ENCODE measurements at places on chromosomes 12 and 14. TPM values are rescaled to one million over a fixed set of nuclear protein-coding genes. Genes with fewer than 3 reads are reported as not detected.

GRCh38 chr14:50083467-50084337, 32.7 kb downstream of the VCPKMT start:
- DNase-seq, result no peak

GRCh38 chr12:89980236-89980635, 271.6 kb upstream of the ATP2B1 start:
- no peak for DNase-seq

DNA sequence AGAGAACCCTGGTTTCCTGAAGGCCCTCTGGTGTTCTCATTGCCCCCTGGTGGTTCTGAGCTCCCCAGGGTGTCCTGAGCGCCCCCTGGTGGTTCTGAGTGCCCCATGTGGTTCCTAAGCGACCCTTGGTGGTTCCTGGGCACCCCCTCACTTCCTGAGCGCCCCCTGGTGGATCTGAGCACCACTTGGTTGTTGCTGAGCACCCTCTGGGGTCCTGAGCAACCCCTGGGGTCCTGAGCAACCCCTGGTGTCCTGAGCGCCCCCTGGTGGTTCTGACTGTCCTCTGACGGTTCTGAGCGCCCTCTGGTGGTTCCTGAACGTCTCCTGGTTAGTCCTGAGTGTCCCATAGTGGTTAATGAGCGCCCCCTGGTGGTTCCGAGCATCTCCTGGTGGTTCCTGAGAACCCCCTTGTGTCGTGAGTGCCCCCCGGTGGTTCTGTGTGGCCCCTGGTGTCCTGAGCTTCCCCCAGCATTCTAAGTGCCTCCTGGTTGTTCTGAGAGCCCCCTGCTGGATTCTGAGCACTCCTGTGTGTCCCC, 568.3 kb downstream of the TMEM121 start:
- no peak for DNase-seq

- no peak for DNase-seq
Observed at GRCh38 chr12:15276088-15276698, 46.1 kb upstream of the PTPRO start.

- DNase-seq, result no peak
Observed at GRCh38 chr14:105446971-105447370, 27.3 kb downstream of the MTA1 start.

DNA sequence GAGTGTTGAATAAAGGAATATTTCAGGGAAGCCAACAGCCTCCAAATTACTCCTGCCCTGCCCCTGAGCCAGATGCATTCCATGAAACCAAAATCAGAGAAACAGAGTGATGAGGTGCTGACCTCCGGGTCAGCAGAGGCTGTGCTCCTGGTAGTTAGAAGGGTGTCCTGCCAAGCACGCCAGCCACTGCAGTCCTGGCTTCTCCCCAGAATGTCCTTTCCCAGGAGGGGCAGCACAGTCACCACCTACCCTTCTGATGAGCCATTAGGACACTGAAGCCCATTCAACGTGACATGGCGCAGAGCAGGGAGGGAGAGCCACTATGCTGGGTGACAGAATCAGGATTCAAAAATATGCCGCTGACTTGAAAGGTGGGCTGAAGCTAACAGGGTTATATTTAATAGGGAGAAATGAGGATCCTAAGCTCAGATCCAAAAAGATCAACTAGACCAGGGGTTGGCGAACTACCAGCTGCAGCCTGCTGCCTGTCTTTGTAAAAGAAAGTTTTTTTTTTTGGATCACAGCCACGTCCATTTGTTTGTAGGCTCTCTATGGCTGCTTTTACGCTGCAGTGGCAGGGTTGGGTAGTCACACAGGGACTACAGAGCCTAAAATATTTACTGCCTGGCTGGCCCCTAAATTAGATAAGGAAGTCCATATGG, 34.5 kb upstream of the PLEK2 start:
- DNase-seq, result no peak

GRCh38 chr12:74899031-74899829, 310.4 kb downstream of the KCNC2 start:
- no peak for DNase-seq

DNA sequence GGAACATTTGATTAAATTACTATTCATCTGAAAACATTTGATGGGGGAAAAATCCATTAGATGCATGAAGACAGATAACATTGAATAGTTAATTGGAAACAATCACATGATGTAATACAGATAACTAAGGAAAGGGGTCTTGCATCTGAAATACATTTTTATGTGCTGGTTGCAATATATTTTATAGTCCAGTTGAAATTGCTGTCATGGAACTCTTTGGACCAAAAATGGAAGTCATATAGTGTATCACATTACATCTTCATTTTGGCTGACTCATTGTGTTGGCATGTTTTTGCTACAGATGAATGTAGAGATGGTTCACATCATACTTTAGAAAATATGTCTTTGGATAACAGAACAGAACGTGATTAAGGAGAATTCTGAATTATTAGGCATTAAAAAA, 43.0 kb upstream of the GNPNAT1 start:
- no peak for DNase-seq

DNA sequence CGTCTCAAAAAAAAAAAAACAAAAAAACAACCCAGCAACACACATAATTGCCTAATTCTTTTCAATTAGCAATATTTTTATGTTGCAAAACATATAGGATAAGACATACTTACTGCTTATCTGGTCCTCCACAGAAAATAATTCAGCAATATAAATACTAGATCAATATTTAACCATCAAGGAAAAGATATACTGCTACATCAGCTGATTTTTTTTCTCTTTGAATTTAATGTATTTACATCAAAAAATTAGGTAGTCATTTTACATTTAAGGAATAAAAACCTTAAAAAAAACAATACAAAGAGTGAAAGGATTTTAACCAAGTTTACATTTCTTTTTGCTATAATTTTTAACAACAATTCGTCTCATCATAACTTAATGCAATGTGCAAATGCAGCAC, 28.1 kb downstream of the SPTSSA start:
- no peak for DNase-seq

DNA sequence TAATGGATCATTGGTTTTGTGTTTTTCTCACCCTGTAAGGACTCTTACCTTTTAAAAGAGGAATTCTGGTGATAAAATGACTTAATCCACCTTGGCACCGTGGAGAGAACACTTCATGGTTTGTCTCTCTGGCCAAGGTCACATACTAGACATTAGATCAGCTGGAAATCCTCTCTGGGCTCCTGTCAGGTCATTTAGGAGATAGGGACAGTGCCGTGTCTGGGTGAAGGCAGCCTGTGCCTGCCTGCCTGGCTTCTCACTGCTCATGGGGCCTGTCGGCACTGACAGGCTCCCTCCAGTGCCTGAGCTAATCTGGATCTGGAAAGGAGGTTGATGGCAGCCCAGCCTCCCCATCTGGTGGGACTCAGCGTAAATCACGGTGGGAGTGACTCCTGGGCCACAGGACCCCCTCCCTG, 5.7 kb downstream of the CRADD start:
- DNase-seq, result no peak

DNA sequence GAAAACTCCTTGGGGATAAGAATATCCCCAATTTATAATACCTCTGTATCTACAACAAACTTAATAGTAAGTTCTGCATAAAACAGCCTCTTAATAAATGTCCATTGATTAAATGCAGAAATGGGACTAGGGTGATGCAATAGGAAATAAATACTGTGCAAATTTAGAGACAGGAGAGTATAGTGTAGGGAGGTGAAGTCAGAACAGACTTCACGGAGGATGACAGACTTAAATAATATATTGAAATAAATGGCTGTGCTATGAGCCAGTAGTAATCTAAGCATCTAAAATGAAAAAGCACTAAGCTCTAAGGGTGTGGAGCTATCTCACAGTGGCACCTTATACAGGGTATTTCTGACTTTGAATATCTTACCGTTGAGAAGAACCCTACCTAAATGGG, 265.3 kb downstream of the GRIN2B start:
- DNase-seq, result no peak

DNA sequence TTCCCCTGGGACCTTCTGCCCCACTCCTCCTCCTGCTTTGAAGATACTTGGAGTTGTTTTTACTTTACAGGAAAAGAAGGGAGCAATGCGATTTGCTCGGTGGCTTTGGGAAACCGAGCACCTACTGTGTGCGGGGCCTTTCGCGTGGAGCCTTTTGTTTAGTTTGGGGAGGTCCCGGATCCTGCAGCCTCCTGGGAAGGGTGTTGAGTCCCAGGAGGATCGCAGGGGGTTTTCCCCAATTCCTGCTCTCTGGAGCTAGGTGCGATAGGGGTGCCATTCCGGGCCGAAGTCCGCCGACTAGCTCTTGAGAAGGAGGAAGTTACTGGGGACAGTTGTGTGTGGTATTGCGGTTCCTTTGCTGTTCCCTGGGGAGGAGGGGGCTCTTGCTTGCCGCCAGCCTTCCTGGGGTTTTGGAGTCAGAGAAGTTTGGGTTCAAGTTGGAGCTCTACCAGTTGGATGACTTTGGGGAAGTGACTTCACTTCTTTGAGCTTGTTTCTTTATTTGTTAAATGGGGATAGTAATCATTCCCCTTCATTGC, 1.1 kb downstream of the BRI3BP start:
- DNase-seq, result no peak

- no peak for DNase-seq
Observed at GRCh38 chr14:88386256-88386794, 868 bp downstream of the SPATA7 start.

- DNase-seq, result no peak
Observed at GRCh38 chr12:52602552-52602951, 1.3 kb upstream of the KRT72 start.

GRCh38 chr12:71562676-71563595, 100.7 kb downstream of the ZFC3H1 start:
- DNase-seq, result no peak

DNA sequence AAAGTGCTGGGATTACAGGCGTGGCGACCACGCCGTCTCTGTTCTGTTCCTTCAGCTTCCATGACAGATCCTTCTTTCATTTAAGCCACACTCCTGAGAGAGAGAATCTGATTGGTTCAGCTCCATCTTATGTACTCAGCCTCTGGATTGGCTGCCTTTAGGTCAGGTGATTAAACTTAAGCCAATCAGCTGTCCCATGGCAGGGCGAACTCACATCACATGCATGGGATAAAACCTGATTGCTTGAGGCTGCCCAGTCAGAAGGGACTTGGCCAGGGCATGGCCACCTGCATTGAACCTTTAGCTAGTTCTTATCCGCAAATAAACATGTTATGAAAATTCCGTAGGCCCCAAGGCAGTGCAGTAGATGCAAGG, 274.2 kb downstream of the SUDS3 start:
- DNase-seq, result no peak

DNA sequence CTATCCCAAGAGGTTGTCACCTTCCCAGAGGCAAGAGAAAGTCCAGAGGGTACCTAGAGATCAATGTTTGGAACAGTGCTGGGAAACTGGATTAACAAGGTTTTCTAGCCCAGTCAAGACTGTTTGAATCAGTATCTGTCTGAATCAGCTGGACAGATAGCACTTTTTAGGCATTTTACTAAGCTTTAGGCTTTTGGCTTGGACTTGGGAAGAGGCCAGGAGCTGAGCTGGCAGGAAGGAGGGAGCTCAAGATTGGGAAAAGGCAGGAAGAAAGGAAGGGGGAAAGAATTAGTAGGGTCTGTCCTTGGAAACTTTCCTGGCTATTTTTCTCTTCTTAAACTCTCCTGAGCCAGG, 8.3 kb downstream of the IKZF4 start:
- DNase-seq, result no peak

GRCh38 chr12:66282244-66282643, 20.0 kb upstream of the HELB start:
- DNase-seq, result no peak

- no peak for DNase-seq
Observed at GRCh38 chr14:29227631-29228030, 461.0 kb downstream of the FOXG1 start.

DNA sequence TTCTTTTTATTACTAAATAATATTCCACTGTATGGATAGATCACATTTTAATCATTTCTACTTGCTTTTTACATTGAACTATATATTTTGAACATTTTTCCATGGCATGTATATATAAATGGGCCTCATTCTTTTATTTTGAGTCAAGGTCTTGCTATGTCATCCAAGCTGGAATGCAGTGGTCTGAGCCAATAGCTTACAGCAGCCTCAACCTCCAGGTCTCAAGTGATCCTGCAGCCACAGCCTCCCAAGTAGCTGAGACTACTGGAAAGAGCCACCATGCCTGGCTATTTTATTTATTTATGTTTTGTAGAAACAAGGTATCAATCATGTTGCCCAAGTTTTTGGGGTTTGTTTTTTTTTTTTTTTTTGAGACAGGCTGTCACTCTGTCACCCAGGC, 7.6 kb downstream of the FCF1 start:
- no peak for DNase-seq

DNA sequence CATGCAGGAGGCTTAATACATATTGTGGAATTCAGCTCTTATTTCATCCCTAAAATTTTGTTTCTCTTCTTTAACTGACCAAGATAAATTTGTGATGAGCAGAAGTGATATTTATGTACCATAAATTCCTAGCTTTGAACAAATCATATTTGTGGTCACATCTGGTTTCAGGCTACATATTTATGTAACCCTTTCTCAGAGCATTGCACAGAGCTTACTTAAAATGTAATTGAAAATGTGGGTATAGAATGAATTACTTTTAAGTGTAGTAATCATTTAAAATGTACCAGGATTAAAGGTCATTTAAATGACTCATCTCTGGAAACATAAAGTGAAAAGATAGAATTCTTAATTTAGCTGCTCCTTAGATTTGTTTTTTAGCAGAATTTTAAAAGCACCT, 129.9 kb upstream of the FRMD6 start:
- DNase-seq, result no peak

GRCh38 chr12:52828156-52828555, 6.0 kb downstream of the KRT79 start:
- no peak for DNase-seq

- no peak for DNase-seq
Observed at GRCh38 chr12:92027701-92028440, 117.8 kb downstream of the BTG1 start.

- no peak for DNase-seq
Observed at GRCh38 chr14:24634158-24634557, at the start of gene GZMB. Gene GZMB (minus strand): TSS chr14:24634190. CDS start chr14:24634160, 30 bp downstream.

- no peak for DNase-seq
Observed at GRCh38 chr12:102722147-102722546, 194.9 kb downstream of the PAH start.

- DNase-seq, result no peak
Observed at GRCh38 chr12:19719672-19720071, 280.4 kb downstream of the AEBP2 start.

TAS2R9 gene
- total RNA-seq, result not detected

VWF gene
- 0.48 TPM for total RNA-seq

TEDC1 gene
- 17.9 TPM for total RNA-seq

GPR65 gene
- not detected for total RNA-seq

TAS2R8 gene
- total RNA-seq, result not detected

DEPDC4 gene
- total RNA-seq, result 5.5 TPM

KRT3 gene
- total RNA-seq, result not detected

NUBPL gene
- total RNA-seq, result 14.2 TPM

ADGRD1 gene
- total RNA-seq, result 0.80 TPM

RASSF3 gene
- 54.7 TPM for total RNA-seq

All from WTC11 (cell line).